NCI-H446 treated with DMSO at 0.1 percent for 48 hours (cell line): ENCODE measurements at places on chromosomes 4 and X.

DNA sequence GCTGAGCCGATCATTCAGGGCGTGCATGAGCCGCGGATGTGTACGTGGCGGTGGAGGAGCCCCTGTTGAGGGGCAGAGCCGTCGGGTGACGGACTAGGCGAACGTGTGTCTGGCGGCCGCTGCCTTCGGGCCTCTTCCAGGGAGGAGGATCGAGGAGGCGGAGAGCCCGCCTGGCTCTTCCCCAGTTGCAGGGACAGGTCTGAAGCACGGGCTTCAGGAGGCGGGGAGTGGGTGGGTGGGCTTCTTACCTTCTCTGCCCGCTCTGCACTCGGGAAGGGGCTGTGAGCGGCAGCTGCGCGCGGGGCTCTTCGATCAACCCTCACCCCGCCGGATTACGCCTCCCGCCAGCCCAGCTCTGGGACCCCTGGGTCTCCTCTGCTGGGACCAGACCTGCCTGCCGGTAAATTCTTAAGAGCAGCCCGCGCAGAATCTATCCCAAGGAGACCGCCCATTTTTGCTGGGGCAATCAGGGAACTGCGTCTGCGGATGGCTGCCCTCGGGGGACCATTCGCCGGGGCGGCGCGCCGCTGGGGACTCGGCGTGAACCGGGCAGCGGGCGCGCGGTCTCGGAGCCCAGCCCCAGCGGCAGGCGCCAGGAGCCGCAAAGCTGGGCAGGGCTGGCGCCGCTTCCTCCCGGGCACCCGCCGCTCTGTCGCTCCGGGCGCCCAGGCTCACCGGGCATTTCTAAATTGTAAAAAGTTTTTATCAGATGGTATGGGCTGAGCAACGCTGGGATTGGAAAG, 4.9 kb downstream of the PLAC8 start:
- no peak for DNase-seq

DNA sequence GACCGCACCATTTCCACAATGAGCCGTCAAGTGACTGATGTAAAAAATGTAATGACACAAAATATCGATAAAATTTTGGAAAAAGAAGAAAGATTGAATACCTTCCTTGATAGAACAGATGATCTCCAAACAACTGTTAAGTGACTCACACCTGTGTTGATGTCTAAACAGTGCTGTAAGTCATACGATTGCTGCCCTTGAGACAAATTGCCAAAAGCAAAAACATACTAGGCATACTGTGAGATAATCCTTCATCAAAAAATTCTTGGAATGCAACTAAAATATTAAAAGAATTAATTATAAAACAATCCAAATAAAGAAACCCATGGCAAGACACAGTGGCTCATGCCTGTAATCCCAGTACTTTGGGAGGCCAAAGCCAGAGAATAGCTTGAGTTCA, 53.4 kb downstream of the HNRNPD start:
- DNase-seq, result no peak

DNA sequence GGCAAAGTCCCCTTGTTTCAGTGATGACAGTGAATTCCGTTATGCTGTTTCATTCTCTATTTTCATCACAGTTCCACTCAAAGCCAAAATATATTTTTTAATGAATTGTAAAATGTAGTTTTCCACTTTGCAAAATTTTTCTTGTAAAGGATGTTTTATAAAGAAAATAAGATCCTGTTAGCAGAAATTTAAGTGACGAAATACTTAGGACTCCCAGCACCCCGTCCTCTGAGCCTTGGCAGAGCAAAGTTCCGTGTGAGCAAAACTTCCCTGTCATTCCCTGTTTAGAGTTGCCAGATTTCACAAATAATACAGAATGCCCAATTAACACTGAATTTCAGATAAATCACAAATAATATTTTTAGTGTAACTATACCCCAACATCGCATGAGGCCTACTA, 81.0 kb upstream of the RBPJ start:
- no peak for DNase-seq

- DNase-seq, result no peak
These were observed 136.2 kb upstream of the BMPR1B start for GRCh38 chr4:94621491-94622080.

DNA sequence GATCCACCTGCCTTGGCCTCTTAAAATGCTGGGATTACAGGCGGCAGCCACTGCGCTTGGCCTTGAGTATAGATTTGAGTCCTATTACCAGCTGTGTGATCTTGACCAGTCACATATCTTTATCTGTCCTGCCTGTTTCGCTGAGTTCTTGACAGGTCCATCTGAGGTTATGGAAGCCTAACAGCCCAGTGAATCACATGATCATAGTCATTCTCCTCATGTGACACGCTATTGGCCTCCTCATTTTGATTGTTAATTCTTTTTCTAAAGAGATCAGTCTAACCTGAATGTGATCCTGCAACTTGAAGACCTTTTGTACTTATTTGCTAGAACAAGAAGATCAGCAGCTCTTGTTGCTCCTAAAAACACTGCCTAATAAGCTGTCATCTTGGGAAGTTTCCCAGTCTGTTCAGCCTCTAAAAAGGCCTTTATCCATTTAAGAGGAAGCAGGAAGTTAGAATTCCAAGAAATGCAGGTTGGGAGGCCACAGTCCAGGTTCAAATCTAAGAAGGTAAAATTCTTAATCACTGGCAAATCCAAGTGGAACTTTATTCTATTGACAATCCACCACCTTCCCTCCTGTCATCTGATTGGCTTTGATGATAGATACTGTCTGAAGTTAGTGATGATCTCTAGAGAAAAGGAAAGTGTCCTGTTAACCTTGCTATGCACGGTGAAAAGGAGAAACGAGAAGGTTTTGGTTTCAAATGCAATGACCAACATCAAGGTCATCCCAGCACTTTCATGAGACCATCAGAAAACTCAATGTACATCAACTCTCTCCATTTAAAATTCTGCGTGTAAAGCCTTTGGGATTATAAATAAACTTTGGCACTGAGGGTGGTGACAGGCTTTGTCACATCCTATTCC, 86.9 kb downstream of the CHRNA9 start:
- no peak for DNase-seq

DNA sequence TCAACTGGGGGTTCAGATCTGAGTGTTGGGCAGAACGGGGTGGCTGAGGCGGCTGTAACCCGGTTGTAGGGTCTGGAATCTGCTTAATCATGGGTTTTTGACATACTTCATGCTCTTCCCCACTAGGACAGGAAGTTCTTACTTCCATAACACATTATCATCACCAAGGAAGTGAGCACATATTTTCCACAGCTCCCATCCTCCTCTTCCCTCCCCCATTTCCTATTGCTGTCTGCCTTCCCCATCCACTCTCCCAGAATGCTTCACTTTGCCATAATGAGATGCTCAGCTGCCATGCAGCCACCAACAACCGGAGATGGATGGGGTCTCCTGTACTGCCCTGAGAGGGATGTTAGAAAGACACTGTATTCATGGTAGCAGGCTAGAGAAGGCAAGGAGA, 6.4 kb upstream of the DCUN1D4 start:
- no peak for DNase-seq

GRCh38 chr4:61254406-61254805, 54.3 kb downstream of the ADGRL3 start:
- no peak for DNase-seq
